ENCODE measurements at places on chromosomes 3 and 15.
A peak's percentile ranks its signal among the peaks of the same experiment; 100 is the strongest.

DNA sequence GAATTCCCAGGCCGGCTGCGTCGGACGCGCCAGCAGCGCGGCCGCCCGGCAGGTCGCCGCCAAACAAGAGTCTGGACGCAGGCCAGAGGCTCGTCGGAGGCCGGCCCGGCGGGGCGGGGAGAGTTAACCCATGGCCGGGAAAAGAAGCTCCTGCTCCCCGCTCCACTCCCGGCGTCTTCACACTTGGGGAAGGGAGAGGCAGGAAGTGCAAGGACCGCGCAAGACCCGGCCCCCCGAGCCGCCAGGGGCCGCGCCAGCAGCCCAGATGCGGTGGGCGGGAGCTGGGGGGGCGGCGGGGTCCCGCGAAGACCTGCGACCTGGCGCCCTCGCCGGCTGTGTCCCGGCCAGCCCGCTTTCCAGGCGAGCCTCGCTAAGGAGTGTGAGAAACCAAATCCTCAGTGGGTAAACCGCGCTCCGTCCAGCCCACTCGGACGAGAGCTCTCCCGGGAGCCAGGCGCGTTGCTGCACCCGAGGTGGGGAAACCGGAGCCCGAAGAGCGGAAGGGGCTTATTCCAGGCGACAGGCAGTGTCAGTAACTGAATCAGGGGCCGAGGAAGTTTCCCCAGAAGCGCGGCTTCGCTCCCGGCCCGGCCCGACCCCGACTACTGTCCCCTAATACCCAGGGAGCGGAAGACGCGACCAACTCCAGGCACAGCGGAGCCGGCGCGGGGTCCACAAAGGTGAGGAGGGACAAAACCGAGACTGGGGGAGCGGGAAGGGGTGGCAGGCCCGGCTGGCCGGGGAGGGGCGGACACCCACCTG, 721 bp downstream of the ADAMTS7 start:
- DNase-seq, result no peak

DNA sequence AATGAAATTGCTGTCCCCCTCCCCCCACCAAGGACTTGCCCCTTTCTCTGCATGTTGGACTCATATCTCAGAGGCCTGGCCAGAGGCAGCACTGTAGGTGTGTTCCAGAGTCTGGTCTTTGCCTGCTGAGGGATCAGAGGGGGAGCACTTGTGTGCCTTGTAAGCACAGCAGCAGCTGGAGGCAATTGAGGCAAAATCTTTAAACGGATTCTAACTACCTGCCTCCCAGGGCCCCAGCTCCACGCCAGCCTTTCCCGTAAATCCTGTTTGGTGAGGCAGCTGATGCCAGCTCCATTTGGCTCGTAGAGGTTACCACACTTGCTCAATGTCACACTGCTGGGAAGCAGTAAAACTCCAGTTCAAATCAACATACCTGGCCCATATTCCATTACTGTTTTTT, 2.3 kb upstream of the IDH2 start:
- no peak for DNase-seq

- DNase-seq, result peak; percentile 56
Observed at GRCh38 chr3:87503900-87504498, 227.6 kb upstream of the POU1F1 start.

DNA sequence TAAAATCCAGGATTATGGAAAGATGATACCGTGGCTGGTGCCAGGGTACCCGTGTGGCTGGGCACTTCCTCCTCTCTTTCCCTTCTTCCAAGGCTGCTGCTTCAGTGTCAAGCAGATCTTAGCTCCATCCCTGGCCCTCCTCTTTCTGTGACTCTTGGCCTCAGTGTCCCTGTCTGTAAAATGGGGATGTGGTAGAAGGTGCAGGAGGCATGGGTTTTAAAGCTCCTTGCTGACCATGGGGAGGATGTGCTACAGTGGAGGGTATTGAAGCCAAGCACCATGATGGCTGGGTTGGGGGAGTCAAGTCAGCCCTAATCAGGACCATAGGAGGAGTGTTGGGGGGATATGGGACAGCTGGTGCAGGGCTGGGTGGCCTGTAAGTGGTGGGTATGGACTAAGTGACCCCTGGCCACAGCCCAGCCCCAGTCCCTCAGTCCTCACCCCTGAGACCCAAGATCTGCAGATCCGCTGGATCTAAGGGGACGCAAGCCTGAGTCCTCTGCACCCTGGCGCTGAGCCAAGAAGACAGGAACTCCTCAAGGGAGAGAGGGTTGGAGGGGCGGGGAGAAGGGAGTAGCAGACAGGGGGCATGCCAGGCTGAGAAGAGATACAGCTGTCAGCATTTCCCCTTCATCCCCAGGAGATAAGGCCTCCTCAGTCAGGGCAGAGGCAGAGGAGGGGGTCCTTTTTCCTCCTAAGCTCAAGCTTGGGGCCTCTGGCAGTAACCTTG, 12.0 kb downstream of the PTH1R start:
- DNase-seq, result no peak

DNA sequence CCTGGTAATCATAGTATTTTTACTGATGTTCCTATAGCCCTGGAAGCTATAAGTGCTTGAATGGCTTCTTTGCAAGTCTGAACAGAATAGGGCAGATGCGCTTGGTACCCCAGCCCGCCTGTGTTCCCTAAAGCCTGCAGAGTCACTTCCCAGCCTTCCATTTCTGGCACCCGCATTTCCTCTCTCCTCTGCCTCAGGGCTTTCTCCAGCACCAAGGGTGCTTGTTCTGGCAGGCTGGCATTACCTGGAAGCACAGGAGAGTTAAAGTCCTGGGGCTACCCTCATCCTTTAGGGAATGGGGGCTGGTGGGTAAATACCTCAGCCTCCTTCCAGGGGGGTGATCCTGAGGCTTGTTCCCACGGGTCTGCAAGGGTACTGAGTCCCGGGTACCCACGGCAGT, 7.4 kb upstream of the CHRNA3 start:
- DNase-seq, result no peak
